A673 (cell line): ENCODE measurements at places on chromosomes 6 and 20.

DNA sequence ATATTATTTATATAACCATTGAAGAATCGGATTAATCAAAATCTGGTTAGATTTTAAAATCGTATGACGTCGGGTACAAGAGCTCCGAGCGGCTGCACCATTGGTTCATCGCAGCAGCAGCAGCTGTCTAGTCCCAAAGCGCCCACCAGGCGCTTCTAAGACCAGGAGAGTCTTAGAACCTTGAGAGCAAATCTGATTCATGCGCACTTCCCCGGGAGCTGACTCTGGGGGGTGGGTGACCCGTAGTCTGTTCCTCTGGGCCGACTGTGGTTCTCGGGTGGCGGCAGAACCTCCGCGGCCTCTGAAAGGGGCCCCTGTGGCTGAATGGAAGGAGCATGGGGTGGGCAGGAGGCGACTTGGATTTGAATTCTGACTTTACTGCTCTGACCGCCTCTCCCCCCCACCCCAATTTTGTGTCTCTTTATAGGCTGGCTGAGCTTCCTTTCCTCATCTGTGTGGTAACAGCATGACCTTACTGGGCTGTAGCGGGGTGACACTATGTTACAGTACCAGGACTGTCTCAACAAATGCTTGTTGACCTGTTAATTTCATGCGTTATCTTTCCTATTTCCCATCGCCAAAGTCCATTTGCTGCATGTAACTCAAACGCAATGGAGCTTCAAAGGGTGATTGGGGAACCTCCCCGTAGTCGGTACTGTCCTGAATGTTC is 119.7 kb downstream of the RTN4IP1 start:
- DNase-seq = no peak

- DNase-seq = peak; percentile 52
Observed at GRCh38 chr20:36572701-36573102, 695 bp upstream of the TGIF2 start.

DNA sequence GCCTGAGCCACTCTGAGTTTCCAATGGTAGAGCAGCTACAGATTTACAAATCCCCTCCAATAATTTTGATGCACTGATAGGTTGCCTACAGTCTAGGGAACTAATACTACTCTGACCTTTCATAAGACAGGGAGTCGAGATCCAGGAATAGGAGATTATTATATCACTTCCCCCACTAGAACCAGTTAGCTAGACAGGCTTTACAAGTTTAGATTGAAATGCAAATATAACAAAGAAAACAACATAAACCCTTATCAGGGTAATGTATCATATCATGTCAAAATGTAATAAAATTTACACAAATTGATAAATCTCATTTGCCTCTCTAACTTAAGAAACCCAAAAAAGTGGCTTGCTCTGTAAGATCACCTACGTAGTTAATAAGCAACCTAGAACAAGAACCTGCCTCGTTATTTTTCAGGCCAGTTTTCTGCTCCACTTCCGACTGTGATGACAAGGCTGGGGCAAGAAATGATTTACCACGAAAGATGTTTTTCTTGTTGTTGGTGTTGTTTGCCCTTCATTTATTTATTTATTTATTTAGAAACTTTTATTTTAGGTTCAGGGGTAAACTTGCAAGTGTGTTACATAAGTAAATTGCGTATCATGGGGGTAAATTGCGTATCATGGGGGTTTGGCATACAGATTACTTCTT is 504.2 kb upstream of the ID4 start:
- no peak for DNase-seq

- no peak for DNase-seq
Observed at GRCh38 chr6:170025935-170026750, 264.7 kb downstream of the DLL1 start.

DNA sequence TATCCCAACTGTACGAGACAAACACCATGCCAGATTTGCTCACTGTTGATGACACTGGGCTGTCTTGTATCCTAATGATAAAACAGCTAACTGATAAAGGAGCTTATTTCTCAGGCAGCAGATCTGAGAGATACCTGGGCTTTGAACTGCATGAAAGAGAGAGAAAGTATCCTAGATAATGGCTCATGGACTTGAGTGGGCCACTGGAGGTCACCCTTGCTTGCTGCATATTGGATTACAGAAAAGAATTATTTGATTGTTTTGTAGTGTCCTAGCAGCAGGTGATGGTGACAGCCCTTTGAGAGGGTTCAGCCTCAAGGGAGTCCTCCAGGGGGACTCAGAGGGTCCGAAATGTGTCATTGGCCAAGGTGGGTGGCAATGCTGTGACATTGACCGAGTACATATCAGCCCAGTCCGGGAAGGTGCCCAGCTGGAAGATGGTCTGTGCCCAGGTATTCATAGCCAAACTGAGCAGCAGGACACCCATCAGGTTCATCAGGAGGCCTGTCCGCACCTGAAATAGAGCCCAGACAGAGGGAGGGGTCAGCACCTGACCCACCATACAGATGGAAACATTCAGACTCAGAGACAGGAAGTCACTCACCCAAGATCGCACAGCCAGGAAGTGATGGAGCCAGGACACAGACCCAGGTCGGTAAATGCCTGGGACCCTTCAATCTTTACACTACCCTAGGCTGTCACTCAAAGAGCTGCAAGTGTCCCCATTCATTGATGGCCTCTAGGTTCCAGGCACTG is 9.4 kb upstream of the OCSTAMP start:
- DNase-seq = no peak

DNA sequence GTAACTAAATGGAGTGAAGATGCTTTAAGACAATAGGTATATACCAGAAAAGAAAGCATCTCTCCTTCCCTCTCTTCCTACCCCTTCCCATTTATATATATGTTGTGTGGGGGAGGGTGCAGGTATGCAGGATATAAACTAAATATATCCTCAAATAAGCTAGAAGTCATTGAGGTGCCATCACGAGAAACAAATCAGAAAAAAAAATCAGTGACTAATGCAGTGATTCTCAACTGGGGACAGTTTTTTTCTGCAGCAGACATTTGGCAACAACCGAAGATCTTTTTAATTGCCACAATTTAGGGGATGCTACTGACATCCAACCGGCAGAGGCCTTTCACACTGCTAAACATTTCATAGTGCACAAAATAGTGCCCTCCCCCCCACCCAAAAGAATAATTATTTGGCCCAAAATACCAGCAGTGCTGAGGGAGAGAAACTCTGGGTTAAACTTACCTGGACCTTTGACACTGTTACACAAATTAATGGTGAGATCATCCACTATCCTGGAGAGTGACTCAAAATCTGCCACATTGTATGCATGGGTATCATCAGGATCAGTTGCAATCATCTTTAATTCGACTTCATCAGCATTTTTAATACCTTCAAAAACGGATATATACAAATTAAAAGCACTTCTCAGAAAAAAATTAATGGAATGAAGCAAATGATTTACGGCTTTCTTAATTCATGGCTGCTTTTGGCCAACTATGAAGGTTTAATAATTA is 55.0 kb downstream of the COL12A1 start:
- no peak for DNase-seq

GRCh38 chr6:157708933-157709332 is 114.1 kb upstream of the SNX9 start:
- DNase-seq = no peak

GRCh38 chr6:67679566-67680296 is 955.4 kb upstream of the ADGRB3 start:
- DNase-seq = no peak

DNA sequence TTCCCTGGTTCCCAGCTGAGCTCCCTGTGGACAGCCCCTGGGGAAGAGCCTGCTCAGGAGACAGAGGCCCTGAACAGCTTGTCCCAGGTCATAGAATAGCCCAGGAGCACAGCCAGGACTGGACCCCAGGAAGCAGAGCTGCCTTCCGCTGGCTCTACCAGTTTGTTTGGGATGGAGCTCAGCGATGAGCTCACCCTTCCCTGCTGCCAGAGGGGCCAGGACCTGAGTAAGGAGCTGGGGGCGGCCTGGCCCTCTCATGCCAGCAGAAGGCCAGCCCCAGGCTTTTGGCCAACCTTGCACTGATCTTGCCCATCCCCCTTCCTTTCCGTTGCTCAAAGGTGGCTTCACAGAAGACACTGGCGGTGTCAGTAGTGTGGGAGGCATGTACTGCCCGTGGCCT is 17.5 kb downstream of the MMP24OS start:
- DNase-seq = no peak

GRCh38 chr6:31850765-31851484 is 11.7 kb downstream of the NEU1 start:
- DNase-seq = no peak

- no peak for DNase-seq
Observed at GRCh38 chr6:101755931-101756330, 362.4 kb downstream of the GRIK2 start.

GRCh38 chr6:34531580-34532201 is 24.4 kb downstream of the SPDEF start:
- peak; percentile 37 for DNase-seq

DNA sequence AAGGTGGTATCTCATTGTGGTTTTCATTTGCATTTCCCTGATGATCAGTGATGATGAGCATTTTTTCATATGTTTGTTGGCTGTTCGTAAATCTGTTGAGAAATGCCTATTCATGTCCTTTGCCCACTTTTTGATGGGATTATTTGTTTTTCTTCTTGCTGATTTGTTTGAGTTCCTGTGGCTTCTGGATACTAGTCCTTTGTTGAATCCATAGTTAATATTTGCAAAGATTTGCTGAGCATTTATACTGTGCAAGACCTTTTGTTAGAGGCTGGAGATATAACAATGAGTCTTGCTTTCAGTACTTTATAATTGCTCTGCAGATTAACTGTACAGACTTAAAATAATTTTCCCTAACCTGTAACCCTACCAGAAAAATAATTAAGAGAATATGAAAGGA is 35.6 kb downstream of the PDE7B start:
- no peak for DNase-seq

DNA sequence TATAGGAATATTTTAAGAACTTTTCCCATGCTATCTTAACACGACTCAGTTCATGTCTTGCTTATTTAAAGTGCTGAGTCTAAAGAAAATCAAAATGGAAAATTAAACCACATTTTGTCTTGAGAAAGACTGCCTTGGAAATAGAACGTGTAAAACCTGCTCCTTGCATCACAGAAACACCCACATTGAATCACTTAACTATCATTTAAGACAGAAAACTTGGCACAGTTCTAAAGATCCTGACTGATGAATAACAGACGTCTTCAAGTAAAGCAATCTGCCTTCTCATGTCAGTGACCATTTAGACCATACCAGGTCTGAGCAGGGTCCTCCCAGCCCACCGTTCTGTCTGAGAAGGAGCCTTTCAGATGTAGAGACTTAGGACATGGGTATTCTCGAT is 7.4 kb downstream of the PERP start:
- DNase-seq = no peak

DNA sequence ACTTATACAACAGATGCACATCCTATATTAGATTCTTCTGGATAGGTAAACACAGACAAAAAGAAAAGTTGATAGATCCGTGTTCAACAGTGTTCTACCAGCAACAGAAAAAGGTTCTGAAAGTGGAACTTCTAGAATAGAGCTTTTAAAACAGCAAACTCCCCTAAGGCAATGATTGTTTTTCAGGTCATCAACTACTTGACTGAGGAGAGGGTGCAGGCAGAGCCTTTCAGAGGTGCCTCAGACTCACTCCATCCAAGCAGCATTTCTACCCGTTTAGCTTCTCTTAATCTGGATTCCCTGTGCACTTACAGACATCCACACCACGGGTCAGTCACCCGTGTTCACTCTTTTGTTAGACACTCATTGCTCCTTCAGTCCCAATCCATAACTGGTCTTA is 28.9 kb downstream of the FYN start:
- no peak for DNase-seq

DNA sequence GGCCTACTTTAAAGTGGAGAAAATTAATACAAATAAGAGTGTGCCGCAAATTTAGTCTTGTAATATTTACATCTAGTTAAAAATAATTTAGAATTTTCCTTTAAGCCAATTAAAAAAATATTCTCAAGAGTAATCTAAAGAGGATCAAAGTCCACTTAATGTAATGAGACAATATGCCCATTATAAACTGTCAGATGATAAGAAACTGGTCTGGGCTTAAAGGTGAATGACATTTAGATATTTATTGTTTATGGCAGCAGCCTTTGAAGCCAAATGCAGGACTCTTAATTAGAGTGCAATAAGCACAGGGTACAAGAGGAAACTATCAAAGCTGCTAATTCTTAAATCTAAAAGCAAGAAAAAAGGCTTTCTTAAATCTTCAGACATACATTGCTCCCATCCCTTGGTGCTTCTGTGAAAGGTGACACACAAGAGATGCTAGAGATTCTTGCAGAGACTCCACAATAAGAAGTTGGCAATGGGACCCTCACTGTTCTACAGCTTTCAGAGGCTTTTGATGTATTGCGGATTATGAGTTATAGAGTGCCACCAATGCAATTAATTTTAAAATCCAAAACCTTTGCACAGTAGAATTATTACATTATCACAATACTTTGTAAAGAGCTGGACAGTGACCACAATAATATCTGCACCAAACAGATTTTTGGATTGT is 116.1 kb downstream of the MAN1A1 start:
- DNase-seq = no peak

DNA sequence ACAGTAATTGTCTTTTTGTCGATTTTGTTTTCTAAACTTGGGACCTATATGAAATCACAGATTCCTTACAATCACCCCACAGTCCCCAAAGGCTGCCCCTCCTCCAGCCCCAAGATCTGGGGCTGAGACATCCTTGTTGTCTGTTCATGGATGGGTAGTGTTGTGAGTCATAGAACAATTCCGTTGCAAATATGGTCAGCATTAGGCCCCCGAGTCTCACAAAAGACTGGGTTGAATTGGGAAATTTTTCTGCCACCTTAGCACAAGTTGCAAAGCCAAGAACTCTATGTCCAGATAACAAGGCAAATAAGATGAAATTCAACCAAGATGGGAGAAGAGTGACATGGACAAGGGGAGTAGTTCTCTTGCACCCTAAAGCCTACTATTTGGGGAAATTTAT is 10.5 kb upstream of the TAB2 start:
- no peak for DNase-seq

- no peak for DNase-seq
Observed at GRCh38 chr6:150606647-150607328, 7.1 kb downstream of the PLEKHG1 start.

DNA sequence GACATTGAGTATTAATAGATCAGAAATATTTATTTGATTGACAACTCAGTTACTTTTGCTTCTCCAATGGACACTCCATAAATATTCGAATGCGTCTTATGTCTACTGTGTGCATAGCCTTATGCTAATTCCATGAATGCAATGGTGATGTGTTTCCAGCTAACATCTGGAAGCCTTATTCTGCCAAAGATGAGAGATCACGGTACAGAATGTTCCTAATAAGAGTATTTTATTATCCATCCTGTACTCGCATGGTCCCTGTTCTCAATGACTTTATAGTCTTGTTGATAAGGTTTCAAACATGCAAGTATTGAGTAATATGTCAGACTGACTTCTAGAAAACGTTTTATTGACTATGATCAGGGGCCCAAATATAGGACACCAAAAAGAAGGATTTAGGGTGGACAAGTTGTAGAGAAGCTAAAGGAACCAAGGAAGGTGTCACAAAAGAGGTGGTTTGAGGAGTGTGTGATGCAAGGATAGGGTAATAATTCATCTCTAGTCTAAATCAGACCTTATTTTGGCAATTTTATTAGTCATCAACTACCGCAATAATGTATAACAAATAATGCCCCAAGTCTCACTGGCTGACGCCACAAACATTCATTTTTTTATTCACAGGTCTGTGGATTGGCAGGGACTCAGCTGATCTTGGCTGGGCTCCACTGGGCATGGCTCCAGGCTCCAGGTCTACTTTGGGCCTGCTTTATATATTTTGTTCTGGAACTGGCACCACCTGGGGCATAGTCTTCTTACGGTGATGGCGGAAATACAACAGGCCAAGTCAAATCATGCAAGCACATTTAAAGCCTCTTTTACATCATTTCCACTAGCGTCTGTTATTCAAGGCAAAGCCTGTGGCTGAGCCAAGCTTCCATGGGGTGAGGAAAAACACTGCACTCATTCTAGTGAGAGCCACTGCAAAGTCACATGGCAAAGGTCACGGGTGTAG is 24.5 kb upstream of the CD83 start:
- DNase-seq = no peak
